ENCODE measurements at places on chromosomes 2 and 18.

- no peak for DNase-seq
These were observed 40.2 kb upstream of the LAMA1 start for GRCh38 chr18:7157760-7158159.

DNA sequence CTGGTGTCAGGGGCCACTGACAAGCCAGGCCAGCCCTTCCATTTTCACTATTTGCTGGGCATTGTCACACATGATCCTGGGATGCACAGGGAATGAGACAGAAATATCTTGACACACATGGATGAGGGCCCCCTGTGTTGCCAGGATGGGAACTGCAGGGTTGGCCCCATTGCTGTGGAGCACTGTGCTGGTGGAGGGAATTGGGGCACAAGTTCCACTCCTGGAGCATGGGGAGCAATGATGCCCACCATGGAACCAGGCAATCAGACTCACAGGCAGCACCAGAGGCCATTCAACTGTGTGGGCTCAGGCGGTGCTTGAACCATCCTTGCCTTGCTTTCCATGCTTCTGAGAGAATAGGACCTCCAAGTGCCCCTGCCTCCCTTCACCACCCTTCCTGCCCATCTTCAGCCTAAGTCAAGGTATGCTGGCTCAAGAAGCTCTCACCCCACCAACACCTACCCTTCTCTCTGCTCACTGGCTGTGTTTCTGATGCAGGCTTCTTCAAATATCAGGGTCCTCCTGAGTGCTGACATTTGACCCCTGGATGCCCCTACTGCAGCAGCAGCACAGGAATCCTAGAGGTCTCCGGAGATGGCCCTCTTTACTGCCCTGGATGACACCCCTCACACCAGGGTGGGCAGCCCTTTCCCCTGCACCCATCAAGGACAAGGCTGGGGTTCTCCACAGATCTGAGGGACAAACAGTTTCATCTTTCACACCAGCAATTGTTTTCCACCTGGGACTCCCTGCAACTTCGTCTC is 11.0 kb downstream of the ADRA2B start:
- DNase-seq, result no peak

DNA sequence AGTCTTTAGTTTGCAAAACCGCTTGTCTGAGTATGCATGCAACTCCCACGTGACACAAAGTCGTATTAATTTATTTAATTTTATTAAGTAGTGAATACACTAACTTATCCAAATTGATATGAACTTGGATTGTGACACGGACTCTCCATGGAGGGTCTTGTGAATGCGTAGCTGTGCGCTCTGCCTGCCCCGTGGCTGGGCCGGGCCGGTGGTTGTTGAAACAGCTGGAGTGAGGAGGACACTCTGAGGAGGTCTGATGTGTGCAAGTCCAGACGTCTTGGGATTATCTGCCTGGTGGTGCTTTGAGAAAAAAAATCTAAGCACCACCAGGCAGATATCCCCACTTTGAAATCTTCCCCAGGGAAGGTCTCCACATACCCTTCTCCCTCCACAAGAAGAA is 41.0 kb upstream of the RBM44 start:
- no peak for DNase-seq

DNA sequence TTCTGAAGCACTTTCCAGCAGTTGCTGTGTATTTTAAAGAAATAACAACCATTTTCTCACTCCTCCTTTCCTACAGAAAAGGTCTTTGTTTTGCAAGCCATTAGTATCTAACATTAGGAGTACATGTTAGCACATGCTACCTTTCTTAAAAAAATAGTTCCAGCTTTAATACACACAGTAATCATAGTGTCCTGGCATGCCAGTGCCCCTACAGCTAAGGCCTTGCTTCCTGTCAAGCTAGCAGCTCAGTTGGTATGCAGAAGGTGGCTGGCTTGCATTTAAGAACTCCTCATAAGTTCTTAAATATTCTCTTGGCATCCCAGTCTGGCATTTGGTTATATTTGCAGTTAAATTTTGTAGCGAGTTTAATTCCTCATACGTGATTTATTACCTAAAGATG is 141.3 kb upstream of the IL1R2 start:
- DNase-seq, result no peak

DNA sequence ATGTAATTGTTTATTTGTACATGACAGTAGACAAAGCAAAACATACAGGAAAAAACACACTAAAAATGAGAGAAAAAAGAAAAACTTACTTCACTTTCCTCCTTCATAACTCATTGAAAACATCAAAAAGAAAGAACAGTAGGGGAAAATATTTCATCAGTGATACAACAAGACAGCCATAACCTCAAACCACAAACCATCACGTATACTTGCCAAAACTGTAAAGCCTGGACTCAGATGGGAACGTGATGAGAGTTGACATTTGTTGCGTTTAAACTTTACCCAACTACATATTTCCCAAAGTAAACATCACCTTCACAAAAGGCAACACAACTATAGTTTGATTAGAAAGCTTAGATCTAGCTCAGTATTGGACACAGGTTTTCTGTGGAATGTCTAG is 278.2 kb upstream of the COL3A1 start:
- DNase-seq, result no peak

DNA sequence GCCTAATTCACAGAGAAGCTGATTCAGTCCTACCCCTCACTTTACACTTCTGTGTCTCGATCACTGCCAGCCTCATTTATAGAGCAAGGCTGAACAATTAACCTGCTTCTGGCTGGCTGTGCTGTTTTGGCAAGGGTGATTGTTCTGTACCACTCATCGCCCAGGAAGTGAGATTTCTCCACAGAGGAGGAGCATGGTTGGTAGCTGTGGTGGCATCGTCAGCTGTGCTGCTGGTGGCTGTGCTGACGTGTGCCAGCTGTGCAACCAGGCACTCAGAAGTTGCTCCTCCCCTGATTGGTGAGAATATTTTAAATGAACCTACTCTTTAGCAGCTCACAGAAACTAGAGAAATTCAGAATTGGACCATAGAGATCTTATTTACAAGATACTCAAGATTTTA is 158.3 kb downstream of the EML6 start:
- peak; percentile 14 for DNase-seq

- no peak for DNase-seq
These were observed 84.1 kb downstream of the FBXO15 start for GRCh38 chr18:74063557-74063956.

GRCh38 chr2:219430633-219431615 is 3.7 kb upstream of the SPEG start:
- DNase-seq, result no peak

DNA sequence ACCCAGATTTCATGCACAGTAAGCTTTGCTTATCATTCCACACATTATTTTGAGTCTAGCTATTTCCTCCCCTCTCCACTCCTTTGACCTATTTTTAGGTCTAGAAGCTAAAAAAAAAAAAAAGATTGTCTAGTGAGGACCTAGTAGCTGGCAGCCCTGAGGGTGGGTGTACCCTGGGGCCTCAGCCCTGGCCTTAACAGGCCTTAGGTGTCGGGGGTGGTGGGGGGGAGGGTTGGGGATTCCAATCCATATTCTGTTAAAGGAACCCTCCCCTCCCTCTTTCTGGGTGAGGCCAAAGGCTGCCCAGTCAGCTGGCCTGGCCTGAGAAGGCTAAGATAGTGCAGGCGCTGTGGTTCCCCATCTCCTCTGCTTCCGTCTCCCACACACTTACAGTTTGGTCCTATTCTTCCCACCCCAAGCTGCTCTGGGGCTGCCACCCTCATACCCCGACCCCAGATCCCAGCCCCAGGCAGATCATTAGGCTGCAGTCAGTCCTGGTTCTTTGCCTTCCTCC is 65.5 kb upstream of the HK2 start:
- no peak for DNase-seq

- peak; percentile 61 for DNase-seq
These were observed at the start of gene ICA1L for GRCh38 chr2:202871300-202872141. ICA1L (minus strand) TSS chr2:202871766; CDS start chr2:202829009, 42,757 bp downstream.

- peak; percentile 40 for DNase-seq
These were observed 412 bp downstream of the GPD2 start for GRCh38 chr2:156436497-156437085.

DNA sequence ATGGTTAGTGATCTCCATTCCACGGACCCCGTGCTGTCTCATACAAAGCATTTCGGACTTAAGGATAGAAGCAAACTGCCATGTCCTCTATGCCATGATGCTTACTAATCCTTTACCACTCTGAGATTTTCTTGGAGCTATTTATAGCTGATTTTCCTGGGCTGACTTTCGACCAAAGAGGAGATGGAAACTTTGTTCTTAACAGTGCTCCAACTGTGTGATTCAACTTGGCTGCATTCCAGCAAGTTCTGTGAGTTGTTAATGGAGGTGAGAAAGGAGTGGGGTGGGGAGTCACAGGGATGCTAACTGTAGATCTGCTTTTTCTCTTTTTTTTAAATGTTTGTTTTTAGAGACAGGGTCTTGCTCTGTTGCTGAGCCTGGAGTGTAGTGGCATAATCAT is 45.5 kb upstream of the MSH2 start:
- no peak for DNase-seq

- peak; percentile 20 for DNase-seq
These were observed at the start of gene SNED1 for GRCh38 chr2:240997856-240998705. SNED1 (plus strand) TSS chr2:240998618; CDS start chr2:240998838, 220 bp downstream.

GRCh38 chr2:135473567-135473966 is 57.5 kb downstream of the ZRANB3 start:
- DNase-seq, result peak; percentile 24

- DNase-seq, result no peak
These were observed 230.0 kb upstream of the PARD3B start for GRCh38 chr2:204315236-204315662.

GRCh38 chr2:234165421-234165820 is 114.9 kb downstream of the SPP2 start:
- DNase-seq, result no peak

DNA sequence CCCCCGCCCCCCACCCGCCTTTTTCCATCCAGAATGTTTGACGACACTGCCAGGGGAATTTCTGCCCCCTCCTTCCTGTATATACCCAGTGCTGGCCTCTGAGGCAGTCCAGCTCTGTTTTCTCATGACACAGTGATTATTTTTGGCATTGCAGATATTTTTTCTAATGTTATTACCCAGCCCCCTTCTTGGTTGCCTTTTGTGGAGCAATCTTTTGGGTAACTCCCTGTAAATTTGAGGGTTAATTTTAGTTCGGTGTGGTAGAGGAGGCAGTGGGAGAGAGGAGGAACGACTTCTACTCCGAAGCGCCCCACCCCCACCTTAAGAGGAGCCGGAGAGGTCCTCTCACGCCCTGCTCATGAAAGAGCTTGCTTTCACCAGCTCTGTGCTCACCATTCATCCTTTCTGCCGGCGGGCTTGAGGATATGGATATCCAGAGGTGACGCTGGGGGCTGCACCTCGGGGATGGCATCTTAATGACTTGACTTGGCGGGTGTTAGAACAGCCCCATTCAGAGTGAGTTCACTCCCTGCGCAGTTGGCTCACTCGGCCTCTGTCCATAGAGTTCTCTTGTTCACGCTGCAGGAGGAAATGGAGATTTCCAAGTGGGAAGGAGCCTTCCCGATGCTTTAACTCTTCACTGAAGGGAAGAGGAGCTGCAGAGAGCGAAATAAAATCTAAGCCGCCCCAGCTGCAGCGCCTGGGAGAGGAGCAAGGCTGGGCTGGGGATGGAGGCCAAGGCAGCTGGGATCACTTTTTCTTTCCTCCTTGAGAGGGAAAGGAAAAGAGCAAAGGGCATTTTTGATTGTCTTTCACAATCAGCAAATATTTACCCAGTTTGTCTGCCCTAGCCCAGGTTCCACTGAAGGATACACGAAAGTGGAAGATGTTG is 38.4 kb downstream of the EPAS1 start:
- DNase-seq, result no peak

- no peak for DNase-seq
These were observed 33.2 kb downstream of the CDH2 start for GRCh38 chr18:28143725-28144124.

Measured in activated CD4-positive, alpha-beta T cell treated with anti-CD3 and anti-CD28 coated beads, Interleukin-2, amount 50 U/mL, for 16 hours (primary cell).